ENCODE measurements at places on chromosomes 5 and 9.

DNA sequence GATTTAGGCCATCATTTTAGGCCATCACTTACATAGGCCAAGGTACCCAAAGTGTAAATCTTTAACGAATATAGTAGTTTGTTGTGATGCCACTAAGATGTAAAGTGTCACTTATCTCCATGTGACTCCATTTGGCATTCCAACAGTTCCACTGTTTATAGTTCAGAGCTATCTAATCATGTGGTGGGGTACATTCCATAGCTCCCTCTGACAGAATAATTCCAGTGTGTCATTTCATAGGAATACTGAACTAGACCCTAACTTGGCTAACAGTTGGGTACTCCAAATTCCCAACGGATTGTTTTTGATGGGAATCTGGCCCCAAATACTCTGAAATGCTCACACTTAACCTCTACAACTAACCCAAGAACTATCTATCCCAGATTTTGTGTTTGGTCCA, 76.7 kb upstream of the FST start:
- DNase-seq: no peak

- no peak for DNase-seq
Measured at GRCh38 chr9:32468740-32469139, 57.3 kb downstream of the RIGI start.

- DNase-seq: no peak
Measured at GRCh38 chr5:133618141-133618540, 5.8 kb upstream of the FSTL4 start.

DNA sequence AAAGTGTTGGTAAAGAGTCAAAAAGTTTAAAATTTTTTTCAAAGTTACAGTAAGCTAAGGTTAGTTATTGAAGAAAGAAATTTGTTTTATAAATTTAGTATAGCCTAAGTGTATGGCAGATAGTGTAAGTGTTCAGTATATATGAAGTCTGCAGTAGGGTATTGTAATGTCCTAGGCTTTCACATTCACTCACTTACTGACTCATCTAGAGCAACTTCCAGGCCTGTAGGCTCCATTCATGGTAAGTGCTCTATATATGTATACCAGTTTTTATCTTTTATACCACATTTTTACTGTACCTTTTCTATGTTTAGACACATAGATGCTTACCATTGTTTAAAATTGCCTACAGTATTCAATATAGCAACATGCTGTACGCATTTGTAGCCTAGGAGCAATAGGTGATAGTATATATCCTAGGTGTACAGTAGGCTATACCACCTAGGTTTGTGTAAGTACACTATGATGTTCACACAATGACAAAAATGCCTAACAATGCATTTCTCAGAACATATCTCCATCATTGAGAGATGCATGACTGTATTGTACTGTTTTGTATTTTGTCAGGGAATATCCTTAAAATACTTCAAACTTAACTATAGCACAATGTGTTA, 38.5 kb downstream of the CYSTM1 start:
- DNase-seq: no peak

Measured in omental fat pad (tissue), 4 donors.